Bone marrow (tissue), 2 donors: ENCODE measurements at places on chromosomes 4 and X.

- DNase-seq, result no peak
Measured at GRCh38 chrX:122047261-122047660, 999.9 kb downstream of the GLUD2 start.

DNA sequence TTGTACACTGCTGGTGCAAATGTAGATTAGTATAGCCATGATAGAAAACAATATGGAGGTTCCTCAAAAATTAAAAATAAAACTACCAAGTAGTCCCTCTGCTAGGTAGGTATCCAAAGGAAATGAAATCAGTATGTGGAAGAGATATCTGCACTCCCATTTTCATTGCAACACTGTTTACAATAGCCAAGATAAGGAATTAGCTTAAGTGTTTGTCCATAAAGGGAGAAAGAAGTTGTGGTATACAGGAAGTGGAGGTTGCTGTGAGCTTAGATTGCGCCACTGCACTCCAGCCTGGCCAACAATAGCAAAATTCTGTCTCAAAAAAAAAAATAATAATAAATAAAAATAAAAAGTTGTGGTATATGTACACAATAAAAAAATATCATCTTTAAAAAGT lies 325.0 kb upstream of the EMCN start:
- no peak for DNase-seq

DNA sequence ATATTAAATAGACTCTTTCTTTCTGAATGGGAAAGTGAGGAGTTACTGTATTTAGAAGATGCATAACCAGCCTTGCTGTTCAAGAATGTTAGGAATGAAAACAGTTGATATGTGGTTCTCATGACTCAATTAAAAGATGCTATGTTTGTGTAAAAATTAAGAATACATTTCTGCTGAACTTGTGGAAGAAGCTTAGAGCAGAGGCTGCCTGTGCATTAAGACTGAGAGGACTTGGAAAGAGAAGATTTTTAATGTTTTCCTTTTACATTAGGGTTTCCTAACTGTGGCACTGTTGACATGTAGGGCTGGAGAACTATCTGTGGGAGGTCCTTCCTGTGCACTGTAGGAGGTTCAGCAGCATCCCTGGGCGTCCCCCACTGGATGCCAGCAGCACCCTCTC lies 137.7 kb downstream of the GPR143 start:
- no peak for DNase-seq

DNA sequence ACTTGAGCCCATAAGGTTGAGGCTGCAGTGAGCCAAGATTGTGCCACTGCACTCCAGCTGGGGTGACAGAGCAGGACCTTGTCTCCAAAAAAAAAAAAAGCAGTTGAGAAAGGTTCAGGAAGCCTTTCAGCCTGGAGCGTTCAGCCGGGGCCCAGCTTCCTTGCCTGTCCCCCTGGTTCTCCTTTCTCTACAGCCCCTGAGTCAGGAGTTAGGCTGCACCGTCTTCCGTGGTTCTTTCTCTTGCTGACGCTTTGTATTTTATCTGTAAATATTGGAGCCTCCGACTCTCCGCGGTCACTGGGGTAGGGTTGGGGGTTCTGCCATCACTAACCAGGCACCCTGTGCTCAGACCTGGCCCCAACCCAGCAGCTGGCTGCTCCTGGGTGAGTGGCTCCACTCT lies 13.8 kb upstream of the UVSSA start:
- no peak for DNase-seq

DNA sequence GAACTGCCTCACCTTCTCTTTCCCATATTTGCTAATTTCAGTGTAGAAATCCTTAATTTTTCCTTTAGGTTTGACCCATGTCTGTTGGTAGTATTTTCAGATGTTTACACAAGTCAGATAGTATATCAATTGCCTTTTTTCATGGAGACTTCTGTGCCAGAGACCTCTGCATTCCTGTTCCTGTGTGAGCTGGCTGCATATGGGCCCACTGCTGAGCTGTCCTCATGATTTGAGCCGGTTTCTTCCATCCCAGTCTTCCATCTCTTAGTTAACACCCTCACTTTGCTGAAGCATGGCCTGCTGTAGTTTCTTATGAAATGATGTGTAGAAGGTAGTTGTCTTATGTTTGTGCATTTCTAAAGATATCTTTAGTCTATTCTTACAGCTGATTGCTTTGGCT lies 40.0 kb downstream of the CDS1 start:
- no peak for DNase-seq

- DNase-seq, result no peak
Measured at GRCh38 chr4:109321232-109321631, 18.8 kb upstream of the COL25A1 start.

GRCh38 chr4:5192678-5193077 lies 141.4 kb downstream of the STK32B start:
- no peak for DNase-seq

DNA sequence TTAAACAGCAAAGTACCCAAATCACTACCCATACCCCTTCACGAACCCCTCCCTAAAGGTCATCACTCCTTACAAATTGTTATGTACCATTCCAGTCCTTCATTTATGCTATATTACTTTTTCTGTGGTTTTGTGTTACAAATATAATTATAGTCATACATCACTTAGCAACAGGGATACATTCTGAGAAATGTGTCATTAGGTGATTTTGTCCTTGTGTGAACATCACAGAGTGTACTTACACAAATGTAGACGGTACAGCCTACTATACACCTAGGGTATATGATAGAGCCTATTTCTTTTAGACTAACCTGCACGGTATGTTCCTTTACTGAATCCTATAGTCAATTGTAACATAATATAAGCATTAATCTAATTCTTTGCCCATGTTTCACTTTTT lies 61.9 kb downstream of the ASB9 start:
- no peak for DNase-seq

GRCh38 chr4:184784628-184785257 lies 41.0 kb downstream of the ACSL1 start:
- no peak for DNase-seq

- DNase-seq, result no peak
Measured at GRCh38 chr4:3522326-3522640, 9.9 kb downstream of the LRPAP1 start.
